ENCODE measurements at places on chromosomes 2 and 18.

- DNase-seq = no peak
Observed at GRCh38 chr2:20012282-20013125, at the start of gene MATN3. Gene MATN3, minus strand, starts transcription at chr2:20012668. Its CDS starts 37 bp downstream, at chr2:20012631.

DNA sequence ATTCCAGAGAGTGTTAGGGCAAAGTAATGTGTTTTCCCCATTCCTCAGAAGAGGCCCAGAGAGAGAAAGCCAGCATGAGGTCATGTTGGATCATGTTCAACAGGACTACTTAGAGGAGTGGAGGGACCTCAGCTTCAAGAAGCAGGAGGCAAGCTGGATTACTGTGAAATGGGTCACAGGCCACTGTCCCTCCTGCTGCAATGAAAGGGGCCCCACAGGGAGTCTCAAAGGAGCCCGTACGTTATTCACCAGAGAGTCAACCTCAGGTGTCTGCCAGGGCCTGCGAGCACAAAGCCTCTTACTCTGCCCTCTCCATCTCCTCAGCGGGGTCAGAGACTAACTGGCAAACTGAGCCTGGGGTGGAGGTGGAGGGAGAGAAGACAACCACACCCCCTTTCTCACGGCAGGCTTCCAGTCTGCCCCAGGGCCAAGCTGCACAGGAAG, 27.2 kb upstream of the ACYP2 start:
- no peak for DNase-seq

- no peak for DNase-seq
Observed at GRCh38 chr2:110678457-110679336, 834 bp upstream of the BUB1 start.

DNA sequence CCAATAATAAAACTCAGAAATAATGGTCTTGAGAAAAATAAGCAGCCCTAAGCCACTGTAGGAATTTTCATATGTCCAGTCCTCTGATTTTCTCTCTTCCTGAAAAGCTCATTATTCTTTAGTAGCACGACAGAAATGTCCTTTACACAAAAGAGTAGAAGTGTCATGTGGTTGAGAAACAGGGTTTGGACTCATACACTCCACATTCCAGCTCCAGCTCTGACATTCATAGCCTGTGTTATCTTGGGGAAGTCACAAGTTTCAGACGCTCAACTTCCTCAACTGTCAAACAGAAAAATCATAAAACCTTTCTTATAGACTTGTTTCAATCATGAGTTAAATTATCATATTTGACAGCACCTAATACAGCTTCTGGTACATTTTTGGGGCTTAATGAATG, 511.5 kb downstream of the TNS1 start:
- DNase-seq = no peak

DNA sequence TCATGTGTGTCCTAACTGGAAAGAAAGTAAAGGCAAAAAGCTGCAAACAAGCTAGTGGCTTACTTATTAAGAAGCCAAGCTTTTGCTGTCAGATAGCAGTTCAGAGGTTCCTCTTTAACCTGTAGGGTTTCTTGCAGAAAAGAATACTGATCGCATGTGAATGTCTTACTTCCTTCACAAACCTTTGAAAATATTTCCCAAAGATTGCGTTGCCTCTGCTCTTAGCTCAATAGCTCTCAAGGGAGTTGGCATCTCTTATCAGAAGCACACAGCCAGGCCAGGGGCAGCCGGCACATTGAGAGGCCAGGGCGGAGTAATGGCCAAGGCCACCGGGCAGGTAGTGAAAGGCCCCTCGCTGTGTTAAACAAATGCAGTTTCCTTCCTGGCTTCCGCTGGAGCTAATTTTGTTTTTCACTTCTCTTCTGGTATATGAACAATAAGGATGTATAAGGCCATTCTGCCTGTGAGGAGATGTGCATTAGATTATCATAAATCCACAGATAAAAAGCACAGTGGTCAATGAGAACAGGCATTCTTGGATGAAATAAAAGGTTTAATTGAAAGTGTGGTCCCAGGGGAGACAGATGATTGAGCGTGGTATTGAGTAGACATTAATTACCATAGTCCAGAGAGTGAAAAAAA, 542.4 kb upstream of the NRP2 start:
- DNase-seq = no peak

GRCh38 chr2:128474036-128474955, 155.6 kb upstream of the HS6ST1 start:
- no peak for DNase-seq

DNA sequence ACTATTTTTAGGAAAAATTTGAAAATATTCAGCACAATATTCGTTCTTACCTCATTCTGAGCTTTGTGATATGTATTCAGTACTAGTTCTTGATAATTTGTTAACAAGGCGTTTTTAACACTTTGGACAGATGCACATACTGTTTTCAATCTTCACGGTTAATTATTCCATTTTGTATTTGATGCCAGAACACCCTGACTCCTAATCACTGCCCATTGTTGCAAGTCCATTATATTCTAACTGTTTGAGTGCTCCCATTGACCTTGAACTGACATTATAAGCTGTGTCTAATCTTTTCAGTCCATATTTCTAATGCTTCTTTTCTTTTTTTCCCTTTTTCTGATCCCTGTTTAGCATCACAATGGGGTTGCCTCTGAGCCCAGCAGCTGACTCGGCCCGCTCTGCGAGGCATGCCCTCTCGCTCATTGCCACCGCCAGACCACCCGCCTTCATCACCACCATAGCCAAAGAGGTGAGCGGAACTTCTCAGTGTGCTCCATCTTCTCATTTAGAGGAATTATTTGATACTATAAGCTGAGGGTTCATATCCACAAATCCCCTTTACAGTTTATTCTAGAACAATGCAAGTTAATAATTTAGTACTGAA, 211.3 kb upstream of the BOD1L2 start:
- no peak for DNase-seq

DNA sequence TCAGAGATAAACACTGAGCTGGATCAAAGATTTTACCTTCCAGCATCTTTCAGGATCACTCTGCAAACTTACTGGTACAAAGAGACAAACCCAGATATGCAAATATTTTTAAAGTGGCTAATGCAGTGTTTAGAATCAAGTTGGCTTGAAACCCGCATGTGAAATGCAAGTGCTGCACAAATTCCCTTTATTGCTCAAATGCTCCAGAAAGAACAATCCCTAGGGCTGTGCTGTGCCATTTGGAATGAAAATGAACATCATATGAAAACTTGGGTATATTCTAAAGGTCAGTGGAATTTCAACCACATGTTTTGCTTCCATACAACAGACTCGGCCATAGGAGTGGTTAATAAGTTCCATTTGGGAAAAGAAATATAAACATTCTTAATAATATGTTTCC, 139.1 kb downstream of the VWC2L start:
- no peak for DNase-seq

GRCh38 chr2:85409845-85410583, at the start of gene CAPG:
Gene CAPG, minus strand, starts transcription at chr2:85410366. Its CDS starts 8,221 bp downstream, at chr2:85402145.
- DNase-seq = no peak

GRCh38 chr2:222196159-222196558, 102.6 kb downstream of the PAX3 start:
- no peak for DNase-seq

GRCh38 chr2:1698188-1698945, 45.9 kb downstream of the PXDN start:
- DNase-seq = no peak

DNA sequence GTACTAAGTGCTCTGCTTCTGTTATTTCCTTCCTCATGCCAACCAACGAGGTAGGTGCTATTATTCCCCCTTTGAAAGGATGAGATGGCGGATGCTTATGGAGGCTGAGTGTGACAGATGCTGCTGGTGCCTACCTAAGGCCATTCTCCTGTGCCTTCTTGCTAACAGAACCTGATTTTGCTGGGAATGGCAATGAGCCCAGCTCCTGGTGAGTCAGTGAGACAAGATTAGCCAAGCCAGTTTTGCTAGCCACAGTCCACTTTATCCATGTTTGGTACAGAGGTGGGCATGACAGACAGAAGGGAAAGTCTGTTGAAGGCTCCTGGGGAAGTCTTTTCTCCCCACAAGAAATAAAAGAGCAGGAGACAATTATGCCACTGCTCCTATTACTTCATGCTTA, 43.7 kb upstream of the TMEM163 start:
- no peak for DNase-seq

DNA sequence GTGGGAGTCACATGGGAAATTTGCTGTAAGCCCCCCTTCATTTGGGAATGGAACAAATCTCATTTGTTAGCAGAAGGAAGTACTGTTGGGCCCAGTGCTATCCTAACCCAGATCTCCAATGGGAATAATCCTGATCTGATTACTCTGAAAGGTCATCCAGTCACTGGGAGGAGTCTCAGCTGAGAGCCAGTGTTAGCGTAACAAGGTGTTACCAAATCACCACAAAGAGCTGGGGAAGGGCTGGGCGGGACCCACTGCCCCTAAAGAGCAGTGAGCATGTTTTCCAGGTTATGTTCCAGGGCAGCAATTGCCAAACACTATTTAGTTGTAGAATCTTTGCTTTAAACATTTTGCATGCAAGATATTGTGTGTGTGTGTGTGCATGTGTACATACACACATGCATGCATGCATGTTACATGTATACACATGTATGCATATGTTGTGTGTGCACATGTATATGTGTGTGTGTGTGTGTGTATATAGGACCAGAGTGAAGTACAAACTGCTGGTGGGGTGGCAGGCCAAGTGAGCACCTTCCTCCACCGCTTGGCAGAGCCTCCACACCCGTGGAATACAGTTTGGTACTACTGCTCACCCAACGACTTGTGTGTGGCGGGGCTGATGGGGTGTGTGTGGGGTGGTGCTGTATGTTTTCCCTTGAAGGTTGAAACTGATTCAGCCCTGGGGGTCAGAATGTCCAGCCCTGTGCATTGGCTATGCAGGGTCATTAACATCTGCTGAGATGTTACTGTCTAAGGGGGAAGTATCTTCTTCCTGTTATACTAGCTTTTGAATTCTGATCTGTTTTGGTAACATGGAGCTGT, 15.2 kb downstream of the INPP5D start:
- DNase-seq = no peak

DNA sequence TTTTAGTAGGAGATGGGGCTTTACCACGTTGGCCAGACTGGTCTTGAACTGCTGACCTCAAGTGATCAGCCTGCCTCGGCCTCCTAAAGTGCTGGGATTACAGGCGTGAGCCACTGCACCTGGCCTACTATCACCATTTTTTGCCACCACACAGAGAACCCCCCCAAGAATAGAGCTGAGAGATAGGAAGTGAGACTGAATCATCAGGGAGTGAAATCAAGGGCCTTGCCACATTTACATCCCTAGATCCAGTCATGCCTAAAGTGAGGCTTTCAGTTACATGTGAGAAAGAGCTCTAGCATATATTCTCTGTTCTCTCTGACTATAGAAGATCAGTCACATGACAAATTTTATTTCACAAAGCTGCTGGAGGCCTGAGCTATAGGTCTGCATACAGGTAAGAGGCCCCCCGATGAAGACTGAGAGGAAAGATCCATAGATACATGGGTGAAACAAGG, 28.0 kb upstream of the KCMF1 start:
- no peak for DNase-seq

GRCh38 chr2:62313449-62314227, 117.7 kb downstream of the B3GNT2 start:
- no peak for DNase-seq

- DNase-seq = no peak
Observed at GRCh38 chr2:237940828-237941227, 26.0 kb upstream of the UBE2F start.

DNA sequence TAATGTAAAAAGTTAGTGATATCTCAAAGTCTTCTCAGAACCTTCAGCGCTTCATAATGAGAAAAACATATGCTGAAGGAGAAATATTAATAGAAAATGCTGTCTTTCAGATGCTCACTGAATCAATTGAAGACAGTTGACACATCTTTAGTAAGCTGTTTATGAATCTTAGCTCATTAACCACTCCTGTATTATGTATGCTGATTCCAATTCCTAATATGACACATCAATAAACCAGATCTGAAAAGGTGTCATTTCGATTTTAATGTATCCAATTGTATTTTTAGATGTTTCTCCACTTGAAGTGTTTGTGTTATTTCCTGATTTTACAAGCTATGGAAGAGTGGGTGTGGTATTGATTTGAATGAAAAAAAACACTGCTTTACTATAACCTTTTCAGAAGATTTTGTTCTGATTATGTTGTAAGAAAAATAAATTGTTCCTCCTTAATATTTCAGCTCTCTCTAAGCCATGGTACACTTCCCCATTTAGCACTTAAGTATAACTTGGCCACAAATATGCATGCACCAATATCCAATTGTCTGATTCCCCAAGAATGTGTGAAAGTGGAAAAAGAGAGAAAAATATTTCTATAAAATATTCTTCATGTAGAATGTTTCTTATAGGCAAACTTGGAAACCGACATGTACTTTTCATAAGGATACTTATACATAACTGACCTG, 569.8 kb downstream of the ARHGAP15 start:
- no peak for DNase-seq

GRCh38 chr18:77967791-77968190, 718.1 kb downstream of the GALR1 start:
- no peak for DNase-seq

- no peak for DNase-seq
Observed at GRCh38 chr2:1823187-1824169, 79.2 kb upstream of the PXDN start.

- DNase-seq = no peak
Observed at GRCh38 chr18:76134628-76135027, 360.4 kb downstream of the ZNF516 start.

DNA sequence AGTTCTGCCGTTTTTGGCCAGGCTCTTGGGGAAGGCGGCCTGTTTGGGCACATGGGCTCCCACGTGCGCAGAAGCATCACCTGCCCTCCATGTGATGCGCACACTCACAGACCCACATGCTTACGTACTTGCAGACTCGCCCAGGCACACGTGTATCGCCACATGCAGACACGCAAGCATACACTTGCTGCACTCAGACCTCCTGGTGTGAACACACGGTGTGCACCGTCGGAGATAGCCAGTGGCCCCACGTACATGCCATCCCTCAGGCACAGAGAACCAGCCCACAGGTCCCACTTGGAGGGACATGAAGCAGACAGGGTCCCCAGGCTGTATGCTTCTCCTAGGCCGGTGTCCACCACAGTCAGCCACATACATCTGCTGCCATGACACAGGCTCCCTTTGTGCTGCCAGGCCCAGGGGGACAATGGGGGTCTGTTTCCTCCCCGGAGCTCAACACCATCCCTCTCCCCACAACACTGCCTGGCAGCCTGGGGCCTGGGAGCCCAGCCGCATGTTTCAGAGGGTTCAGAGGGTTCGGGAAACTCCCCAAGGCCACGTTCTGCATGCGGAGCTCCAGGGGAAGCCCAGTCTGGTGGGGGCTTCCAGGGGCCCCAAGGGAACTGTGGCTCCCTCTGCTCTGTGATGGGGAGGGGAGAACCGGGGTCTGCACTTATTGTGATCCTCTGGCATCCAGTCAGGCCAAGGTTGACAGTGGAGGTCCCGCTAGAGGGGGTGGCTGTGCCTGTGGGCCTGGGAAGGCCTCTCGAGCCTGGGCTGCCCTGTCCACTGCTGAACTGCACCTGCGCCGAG, 208.1 kb upstream of the HAAO start:
- no peak for DNase-seq

DNA sequence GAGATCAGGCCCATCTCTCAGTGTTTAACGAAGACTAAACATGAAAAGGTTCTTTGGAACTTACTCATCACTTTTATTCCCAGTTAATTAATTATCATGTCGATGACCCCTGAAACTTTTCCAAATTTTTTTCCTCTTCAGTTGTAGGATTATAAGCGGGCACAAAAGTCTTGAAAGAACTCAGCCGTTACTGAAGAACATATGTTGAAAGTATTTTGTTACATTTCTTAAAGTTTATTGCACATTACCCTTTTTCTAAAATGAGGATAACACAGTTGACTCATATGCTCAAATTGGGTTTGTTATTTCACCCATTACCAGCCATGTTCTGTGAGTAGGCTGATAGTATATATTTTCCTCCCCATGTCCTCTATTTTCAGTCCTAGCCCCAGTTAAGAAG, 75.9 kb upstream of the COL3A1 start:
- DNase-seq = no peak
